ENCODE measurements at places on chromosomes 1 and 21. TPM values are rescaled to one million over a fixed set of nuclear protein-coding genes. Genes with fewer than 3 reads are reported as not detected.

- peak; percentile 5 for DNase-seq
Measured at GRCh38 chr1:41580021-41580420, 95.5 kb upstream of the EDN2 start.

- DNase-seq: no peak
Measured at GRCh38 chr1:51643362-51643761, 26.5 kb downstream of the OSBPL9 start.

The PLA2G5 gene
- 2.4 TPM for total RNA-seq

- DNase-seq: no peak
Measured at GRCh38 chr1:18746981-18747380, 112.5 kb downstream of the TAS1R2 start.

The CCDC30 gene
- total RNA-seq: 8.9 TPM

- DNase-seq: no peak
Measured at GRCh38 chr1:180489313-180489712, 13.1 kb downstream of the ACBD6 start.

The AQP10 gene
- total RNA-seq: not detected

The RAB3B gene
- total RNA-seq: 1.4 TPM

DNA sequence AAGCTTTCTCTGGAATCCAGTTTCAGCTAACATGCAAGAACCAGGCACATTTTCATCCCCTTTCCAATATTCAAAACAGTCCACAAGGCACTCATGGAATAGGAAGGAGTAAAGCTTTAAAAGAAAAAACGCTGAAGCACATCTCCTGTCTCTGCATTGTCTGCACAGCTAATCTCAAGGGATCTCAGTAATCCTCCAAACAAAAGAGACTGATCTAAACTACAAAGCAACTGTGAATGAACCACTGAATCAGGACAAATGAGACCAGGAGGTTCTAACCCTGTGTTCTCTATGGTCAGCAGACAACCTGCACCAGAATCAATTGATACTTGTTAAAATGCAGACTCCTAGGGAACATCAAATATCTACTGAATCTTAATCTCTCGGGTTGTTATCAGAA, 399.0 kb downstream of the HHAT start:
- no peak for DNase-seq

DNA sequence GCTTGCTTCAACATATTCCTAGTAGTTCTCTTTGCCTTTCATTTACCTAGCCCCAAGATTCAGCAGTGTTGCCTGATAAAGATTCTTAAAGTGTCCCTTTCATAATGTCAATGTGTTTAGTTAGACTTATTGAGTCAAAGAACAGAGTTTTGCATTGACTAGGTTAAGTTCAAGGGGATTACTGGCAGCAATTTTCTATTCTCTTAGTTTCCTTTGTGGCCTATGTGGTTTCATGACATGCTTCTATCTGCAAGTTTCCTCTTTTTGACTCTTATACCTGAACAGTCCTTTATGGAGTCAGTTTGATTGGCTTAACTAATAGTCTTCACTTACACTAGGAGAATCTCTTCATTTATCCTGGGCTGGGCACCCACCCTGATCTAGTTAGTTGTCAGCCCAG, 151.3 kb downstream of the ADGRL4 start:
- DNase-seq: no peak

The C4BPB gene
- total RNA-seq: 0.34 TPM

- DNase-seq: no peak
Measured at GRCh38 chr1:215007880-215008279, 74.7 kb upstream of the KCNK2 start.

DNA sequence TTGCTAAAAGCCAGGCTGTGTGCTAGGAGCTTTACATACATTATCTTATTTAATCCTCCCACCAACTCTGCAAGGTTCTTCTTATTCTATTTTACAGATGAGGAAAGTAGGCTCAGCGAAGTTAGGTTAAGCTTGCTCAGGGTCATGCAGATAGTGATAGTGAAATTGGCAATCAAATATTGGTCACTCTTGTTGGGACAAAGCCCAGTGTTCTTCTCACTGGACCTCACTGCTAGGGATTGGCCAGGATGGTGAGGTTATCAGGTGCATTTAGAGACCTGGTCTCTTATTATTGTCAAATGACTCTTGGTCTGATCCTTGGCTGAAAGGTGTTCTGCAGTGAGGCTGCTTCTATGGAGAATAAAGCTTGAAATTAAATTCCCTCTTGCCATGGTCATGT, 145.1 kb downstream of the CNIH3 start:
- DNase-seq: no peak

The RAB25 gene
- 182 TPM for total RNA-seq

DNA sequence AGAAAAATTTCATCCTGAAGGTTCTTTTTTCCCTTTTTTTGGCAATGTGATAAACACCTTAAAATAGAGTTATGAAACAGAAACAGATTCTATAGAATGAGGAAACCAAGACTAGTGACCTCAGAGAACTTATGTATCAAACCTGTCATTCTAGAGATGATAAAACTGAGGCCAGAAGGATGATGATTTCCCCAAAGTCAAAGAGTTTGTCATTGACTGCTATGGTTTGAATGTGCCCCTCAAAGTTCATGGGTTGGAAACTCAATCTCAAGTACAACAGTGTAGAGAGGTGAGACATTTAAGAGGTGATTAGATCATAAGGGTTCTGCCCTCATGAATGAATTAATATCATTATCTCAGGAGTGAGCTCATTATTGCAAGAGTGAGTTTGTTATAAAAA, 13.7 kb upstream of the BEND5 start:
- no peak for DNase-seq

The TNFRSF4 gene
- 2.0 TPM for total RNA-seq

The ICOSLG gene
- 3.0 TPM for total RNA-seq

The FHAD1 gene
- 12.3 TPM for total RNA-seq

DNA sequence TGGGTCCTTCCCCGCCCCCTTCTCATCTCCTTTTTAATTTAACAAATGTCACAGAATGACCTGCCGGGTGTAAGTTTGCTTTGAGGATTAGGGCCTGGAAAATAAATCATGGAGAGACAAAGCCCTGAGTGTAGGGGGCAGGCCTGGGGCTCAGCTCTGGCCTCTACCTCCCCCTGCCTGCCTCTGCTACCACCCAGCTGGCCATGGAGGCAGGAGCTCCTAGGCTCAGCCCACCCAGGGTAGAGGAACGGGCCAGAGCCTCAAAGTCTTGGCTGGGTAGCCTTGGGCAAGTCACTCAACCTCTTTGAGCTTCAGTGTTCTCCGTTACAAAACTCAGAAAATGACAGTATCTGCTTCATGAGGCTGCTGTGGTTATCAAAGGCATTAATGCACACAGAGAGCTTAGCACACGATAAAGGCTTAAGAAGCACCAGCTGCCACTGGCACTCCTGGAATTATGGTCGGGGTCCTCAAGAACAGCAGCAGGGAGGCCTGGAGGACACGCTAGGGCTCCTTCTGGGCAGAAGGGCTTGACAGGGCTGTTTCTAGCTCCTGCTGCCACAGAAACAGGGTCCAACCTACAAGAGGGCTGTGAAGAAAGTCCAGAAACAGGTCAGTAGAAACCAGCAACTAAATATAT, 39.0 kb downstream of the LRP8 start:
- DNase-seq: no peak

GRCh38 chr1:19010503-19010902, 54.0 kb upstream of the IFFO2 start:
- DNase-seq: no peak

DNA sequence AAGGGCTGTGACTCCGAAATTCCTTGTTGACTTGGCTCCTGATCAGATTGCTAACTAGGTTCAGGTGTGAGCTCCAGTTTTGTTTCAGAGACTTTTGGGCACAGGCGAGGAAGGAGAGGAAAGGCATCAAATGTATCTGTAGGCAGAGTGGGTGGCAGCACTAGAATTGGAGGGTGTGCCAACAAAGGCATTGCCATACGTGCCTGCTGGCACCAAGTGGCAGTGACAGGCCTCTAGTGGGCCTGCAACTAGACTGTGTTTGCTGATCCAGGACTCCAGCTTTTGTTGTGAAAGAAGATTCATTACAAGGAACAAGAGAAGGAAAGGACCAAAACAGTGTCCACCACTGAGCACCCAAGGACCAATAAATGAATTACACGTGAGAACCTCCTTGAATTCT, 79.5 kb downstream of the TM2D1 start:
- DNase-seq: no peak

The SV2A gene
- 5.5 TPM for total RNA-seq

DNA sequence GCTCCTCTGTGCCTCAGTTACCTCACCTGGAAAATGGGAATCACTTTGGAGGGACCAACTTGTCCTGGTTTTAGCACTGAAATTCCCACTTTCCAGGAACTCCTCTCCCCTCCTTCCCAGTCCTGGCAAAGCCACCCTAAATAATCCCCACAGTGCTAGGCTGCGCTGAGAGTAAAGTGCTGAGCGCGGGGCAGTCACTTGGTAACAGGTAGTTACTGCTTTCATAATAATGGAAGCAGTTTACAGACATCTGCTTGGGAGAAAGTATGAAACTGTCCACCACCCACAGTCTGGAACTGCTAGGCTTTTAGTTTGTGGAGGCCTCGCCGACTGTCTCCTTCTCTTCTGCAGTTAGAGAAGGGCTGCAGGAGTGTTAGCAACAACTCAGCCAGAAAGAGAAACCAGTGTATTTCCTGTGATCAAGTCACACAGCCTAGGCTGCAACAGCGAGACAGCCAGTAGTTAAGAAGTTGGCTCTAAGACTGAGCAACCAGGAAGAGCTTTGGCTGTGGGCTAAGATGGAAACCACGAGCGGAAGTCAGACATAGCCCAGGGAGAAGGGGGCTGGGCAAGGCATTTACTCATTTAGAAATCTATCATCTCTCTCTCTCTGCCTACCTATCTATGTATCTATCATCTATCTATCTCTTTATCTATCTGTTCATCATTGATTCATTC, 30.8 kb upstream of the ABCG1 start:
- peak; percentile 49 for DNase-seq

The SAMD11 gene
- 13.9 TPM for total RNA-seq

GRCh38 chr1:61270761-61271411, 188.5 kb downstream of the NFIA start:
- DNase-seq: no peak

GRCh38 chr1:227174164-227174563, 144.1 kb downstream of the CDC42BPA start:
- DNase-seq: no peak

The RORC gene
- 14.5 TPM for total RNA-seq

GRCh38 chr1:112686417-112686816, 12.0 kb downstream of the MOV10 start:
- no peak for DNase-seq

The BGLAP gene
- 2.2 TPM for total RNA-seq

The LAMC1 gene
- total RNA-seq: 111 TPM

The RABIF gene
- total RNA-seq: 6.9 TPM

DNA sequence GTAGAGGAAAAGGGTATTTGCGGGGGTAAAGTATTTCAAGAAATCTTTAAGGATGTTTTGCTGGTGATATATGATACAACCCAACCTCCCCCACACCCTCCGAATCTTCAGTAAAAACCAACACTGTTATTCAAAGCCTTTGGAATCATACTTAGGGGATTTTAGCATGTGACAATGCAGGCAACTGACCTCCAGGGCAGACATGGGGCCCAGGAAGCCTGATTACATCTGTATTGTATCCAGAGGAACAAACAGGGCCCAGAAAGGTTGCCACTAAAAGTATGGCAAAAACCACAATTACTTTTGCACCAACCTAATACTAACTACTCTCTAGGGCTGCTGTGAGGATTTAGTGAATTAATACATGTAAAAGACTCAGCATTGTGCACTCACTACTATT, 43.9 kb upstream of the CNN3 start:
- no peak for DNase-seq

- no peak for DNase-seq
Measured at GRCh38 chr1:61332196-61332753, 249.9 kb downstream of the NFIA start.

GRCh38 chr1:229762891-229763290, 136.8 kb downstream of the URB2 start:
- no peak for DNase-seq

GRCh38 chr1:149978547-149979023, 31.9 kb downstream of the OTUD7B start:
- no peak for DNase-seq

The CELA2A gene
- total RNA-seq: 0.44 TPM

The CELSR2 gene
- total RNA-seq: 19.2 TPM
